Naive thymus-derived CD4-positive, alpha-beta T cell (primary cell): ENCODE measurements at places on chromosomes 13 and 19.
A peak's percentile ranks its signal among the peaks of the same experiment; 100 is the strongest.

GRCh38 chr13:42561752-42562467, 12.0 kb upstream of the TNFSF11 start:
- no peak for DNase-seq

- peak; percentile 81 for DNase-seq
Observed at GRCh38 chr13:74289861-74290773, 155.9 kb upstream of the KLF12 start.

GRCh38 chr19:19059837-19060611, 3.8 kb upstream of the SLC25A42 start:
- DNase-seq = no peak

DNA sequence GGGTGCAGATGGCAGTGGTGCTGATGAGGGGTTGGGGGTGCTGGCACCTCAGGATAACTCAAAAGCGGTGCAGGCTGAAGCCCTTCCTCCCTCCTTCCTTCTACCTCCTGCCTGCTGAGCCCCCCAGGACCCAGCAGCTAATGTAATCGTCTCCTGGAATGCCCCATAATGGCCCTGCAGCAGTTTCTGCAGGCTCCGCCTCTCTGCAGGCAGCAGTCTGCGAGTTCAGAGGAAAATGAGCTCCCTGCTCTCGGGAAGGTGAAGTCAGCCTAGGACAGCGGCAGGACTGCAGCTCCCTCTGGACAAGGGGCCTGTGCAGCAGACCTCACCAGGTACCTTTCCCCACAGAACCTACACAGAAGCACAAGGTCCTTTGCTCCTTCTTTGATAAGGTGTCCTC, 130.9 kb downstream of the ZDHHC20 start:
- no peak for DNase-seq

GRCh38 chr19:4951656-4952055, 17.3 kb upstream of the KDM4B start:
- DNase-seq = no peak

DNA sequence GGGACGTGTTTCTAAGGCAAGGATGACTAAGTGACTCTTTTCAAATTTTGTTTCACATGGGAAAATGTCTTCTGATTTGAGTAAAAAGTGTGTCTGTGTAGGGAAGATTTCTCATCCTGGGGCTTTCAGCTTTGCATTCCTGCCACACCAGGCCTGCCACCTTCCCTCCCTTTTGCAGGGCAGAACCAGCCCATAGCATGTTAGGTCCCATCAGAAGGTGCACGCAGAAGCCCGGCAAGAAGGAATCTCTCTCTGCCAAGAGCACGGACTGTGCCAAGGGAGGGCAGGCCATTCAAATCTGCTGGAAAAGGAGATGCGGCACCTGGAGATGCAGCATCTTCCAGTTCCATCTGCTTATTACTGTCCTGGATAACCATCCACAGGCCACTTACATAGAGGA, 212.0 kb downstream of the SLC7A1 start:
- no peak for DNase-seq

DNA sequence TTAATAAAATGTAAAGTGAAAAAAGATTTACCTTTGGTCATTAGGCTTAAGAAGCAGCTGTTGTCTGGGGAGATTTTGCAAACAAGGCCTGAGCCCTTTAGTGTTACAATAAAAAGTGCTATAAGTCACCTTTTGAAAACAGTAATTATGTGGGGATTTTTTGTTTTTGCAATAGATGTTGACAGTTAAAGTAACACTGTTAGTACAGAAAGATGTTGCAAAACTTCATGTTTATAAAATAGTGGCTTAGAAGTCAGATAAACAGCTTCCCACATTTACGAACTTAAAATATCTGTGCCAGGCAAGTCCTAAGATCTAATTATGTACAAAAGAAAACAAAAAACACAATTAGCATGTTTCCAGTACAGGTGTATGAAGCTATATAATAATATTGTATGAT, 138.0 kb upstream of the IRS2 start:
- no peak for DNase-seq

DNA sequence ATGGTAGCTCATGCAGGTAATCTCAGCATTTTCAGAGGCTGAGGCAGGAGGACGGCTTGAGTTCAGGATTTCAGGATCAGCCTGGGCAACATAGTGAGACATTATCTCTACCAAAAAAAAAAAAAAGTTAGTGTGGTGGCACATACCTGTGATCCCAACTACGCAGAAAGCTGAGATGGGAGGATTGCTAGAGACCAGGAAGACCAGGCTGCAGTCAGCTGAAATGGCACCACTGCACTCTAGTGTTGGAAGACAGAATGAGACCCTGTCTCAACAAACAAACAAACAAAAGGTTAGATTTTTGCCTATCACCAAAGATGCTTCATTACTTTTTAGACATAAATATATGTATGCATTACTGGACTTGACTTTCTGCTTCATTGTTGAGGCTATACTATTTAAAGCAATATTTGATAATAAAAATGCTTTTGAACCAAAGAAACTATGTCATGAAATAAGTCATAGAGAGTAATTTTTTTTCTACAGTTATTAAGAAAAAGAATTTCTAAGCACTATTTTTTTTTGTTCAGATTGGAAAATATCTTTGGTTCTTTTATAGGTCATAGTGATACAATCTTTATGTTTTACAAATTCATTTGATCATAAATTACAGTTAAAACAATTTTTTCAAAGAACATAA, 1180.1 kb upstream of the ATXN8OS start:
- DNase-seq = no peak

- no peak for DNase-seq
Observed at GRCh38 chr19:42366673-42367072, 23.4 kb downstream of the CNFN start.

DNA sequence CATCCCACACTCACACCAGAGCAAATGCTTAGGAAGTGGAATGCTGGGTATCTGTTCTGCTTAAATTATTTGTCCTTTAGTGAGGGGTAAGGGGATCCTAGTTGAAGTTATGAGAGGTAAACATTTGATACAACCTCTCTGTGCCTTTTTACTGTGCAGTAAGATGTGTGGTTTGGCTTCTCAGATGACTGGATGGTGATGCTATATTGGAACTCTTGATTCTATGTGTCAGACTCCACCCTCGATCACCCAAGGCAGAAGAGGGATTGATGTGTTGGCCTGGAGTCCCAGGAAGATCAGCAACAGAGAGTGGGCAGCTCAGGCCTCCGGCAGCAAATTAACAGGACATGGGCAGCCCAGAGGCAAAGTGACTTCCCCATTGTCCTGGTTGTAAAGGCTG, 66.7 kb downstream of the SIPA1L3 start:
- DNase-seq = no peak

GRCh38 chr13:40047322-40047771, 391.9 kb downstream of the COG6 start:
- DNase-seq = no peak
